HEK293T (cell line): ENCODE measurements at places on chromosomes 11 and 22.

- peak; percentile 66 for DNase-seq
Measured at GRCh38 chr22:23182309-23183060, 2.2 kb downstream of the BCR start.

GRCh38 chr11:102464859-102465500, 12.4 kb upstream of the TMEM123 start:
- DNase-seq, result no peak

DNA sequence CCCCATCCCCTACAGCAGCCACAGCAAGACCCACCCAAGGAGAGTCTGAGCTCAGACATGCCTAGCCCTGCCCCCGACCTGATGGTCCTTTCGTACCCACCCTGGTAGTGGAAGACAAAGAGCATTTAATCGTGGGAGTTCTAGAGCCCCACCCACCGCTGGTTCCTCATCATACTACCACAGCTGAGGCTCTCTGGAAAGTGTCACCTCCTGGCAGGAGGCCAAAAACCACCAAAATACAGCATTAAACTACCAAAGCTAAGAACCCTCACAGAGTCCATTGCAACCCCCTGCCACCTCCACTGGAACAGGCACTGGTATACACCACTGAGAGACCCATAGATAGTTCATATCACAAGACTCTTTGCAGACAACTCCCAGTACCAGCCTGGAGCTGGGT, 311.1 kb downstream of the TENM4 start:
- DNase-seq, result no peak

DNA sequence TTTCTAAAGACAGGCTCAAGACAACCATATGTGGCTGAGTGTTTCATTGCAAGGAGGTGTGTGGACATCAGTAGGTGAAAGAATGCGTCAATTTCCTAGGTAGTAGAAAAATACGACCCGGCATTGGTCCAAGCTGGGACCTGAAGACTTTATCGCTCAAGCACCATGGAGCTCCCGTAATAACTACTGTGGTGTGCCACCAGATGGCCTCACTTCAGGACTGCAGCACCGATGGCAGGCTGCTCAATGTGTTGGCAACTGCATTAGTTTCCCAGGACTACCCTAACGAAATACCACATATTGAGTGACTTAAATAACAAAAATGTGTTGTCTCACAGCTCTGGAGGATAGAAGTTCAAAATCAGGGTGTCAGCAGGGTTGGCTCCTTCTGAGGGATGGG, 72.4 kb upstream of the FAT3 start:
- peak; percentile 41 for DNase-seq
